NCI-H187 (cell line): ENCODE measurements at places on chromosomes 3 and 15.

DNA sequence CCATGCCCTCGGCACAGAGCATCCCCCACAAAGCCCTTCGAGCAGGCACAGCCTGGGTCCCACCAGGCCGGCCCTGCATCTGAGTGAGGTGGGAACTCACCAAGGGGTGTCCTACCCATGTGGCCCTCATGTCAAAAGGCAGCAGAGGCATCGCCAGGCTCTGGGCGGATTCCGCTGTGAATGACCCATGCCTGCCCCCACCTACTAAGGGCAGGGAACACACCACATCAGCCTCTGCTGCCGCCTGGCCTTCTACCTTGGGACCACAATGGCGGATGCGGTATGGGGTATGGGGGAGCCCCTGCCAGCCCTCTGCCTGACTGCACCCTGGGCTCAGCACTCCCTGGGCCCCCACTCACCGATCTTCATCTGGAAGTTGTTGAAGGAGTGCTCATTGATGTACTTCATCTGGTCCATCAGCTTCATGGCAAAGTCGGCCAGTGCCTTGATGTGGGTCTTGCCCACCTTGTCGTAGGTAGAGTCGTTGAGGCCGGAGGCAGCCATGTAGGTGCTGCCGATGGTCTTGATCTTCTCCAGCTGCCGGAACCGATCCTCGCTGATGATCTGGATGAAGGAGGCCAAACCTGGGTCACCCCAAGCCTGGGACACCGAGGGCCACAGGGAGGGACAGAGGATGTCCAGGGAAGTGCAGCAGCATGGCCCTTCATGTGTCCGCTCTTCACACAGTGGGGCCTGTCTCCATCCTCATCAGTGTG, 87.8 kb downstream of the SEC22A start:
- no peak for DNase-seq

- no peak for DNase-seq
Observed at GRCh38 chr3:108124337-108125152, 33.7 kb upstream of the CD47 start.

GRCh38 chr3:102712896-102713295, 278.1 kb downstream of the ZPLD1 start:
- no peak for DNase-seq

DNA sequence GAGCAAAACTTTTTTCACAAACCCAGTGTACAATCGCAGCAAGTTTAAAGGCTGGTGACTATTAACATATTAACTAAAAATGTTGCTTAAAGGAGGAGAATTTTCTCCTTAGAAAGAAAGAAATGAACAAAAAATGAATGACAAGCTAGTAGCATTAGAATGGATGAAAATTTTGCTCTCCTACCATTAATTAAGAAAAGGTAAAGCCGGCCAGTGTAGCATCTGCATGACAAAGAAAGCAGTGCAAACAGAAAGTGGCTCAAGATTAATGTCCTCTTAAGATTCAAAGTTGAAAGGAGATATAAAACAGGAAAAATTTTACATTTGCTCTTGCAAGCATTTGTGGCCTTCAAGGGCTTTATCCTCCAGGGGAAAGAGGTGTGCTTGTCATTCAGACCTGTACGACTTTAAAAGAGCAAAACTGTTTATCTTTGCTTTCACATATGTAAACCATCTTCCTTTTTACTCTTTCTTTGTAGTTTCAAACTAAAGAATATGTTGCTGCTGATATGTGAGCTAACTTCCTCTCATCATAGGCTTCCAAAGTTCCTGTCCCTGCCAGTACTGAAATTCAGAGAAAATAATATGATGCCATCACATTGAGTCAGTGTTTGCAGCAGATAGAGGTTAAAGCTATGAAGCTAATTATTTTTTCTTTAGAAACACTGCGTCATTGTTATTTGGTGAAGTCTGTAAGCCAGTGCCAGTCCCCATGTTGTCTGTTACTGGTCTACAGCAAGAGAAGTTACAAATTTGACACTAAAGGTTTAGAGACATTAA, 439.1 kb upstream of the GRM7 start:
- no peak for DNase-seq

GRCh38 chr3:98980915-98981596, 79.6 kb upstream of the DCBLD2 start:
- no peak for DNase-seq

DNA sequence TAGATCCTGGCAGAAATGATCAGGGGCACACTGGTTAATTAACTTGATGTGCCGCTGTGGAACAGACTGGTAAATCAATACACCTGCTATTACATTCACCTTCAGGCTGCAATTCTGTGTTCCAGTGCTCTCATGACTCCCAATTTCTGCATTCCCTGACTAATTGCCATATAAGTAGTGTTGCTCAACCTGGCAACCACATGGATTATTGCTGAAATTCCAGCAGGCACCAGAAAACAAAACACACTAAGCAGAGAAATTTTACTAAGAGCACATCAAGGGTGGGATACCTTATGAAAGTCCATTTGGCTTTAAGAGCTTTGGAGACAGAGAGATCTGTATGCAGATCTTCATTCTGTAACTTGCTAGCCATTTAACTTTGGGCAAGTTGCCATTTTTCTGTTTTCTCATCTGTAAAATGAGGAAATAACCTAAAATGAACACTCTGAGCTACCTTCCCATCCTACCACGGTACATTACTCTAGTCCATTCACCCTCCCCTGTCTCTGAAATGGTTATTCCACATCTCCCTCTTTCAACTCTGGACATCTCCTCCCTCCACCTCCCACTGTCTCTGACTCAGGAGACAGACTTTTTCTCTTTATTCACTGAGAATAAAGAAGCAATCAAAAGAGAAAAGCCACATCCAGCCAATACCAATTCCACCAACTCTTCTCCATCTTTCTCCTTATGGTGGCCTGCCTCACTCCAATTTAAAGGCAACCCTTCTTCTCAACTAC, 54.6 kb downstream of the STAC start:
- no peak for DNase-seq

- no peak for DNase-seq
Observed at GRCh38 chr3:178761024-178761423, 224.8 kb downstream of the KCNMB2 start.

DNA sequence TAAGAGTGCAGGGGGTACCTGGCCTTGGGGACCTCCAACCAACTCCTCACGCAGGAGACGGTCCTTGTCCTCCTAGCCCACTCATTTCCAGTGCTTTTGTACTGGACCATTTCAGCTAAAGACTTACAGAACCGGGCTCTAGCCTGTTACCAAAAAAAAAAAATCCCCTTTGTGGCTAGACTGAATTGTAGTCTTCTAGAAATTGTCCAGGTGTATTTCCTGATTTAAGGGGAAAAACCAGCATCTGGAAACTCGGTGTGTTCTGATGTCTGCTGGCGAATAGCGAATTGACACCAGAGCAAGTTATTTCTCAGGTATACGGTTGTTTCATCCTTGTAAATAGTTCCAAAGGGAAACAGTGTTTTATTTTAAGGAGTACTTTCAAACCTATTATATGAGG, 21.1 kb upstream of the MINDY4B start:
- DNase-seq, result no peak

GRCh38 chr3:128875556-128876120, 3.8 kb upstream of the ACAD9 start:
- DNase-seq, result no peak

GRCh38 chr3:135240426-135240825, 445.4 kb downstream of the EPHB1 start:
- DNase-seq, result no peak

- no peak for DNase-seq
Observed at GRCh38 chr3:133863911-133864310, 31.8 kb downstream of the RAB6B start.

GRCh38 chr15:100645671-100646070, 43.3 kb downstream of the ASB7 start:
- no peak for DNase-seq

DNA sequence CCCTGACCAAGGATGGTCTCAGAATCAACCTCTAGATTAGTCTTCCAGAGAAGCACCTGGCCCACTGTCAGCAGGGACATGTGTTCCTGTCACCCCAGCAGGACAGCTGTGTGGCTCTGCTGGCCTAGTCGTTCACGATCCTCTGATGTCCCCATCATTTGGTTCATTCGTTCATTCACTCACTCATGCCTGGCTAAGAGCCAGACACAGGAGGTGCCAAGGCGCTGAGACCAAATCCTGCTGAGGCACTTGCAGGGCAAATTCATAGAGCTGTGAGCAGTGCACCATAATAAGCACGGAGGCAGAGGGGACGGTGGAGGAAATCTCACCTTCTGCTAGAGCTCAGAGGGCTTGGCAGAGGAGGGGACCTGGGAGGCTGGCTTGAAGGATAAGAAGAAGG, 49.9 kb upstream of the FGD5 start:
- DNase-seq, result no peak

DNA sequence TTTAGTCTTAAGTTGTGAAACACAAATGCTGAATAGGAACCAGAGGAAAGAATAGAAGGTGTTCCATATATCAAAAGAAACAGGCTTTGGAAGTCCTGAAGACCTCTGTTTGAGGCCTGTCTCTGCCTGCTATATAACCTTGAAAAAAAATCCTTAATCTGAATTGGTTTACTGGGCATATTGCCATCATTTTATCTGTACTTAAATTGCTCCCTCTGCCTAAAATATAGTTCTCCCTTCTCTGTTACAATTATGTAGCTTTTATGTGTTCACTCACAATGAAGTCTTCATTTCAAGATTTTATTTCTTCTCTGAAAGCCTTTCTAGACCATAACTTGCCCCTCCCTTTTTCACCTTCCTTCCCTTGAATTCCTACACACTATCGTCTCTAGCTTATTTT, 21.2 kb downstream of the ARL13B start:
- DNase-seq, result no peak

DNA sequence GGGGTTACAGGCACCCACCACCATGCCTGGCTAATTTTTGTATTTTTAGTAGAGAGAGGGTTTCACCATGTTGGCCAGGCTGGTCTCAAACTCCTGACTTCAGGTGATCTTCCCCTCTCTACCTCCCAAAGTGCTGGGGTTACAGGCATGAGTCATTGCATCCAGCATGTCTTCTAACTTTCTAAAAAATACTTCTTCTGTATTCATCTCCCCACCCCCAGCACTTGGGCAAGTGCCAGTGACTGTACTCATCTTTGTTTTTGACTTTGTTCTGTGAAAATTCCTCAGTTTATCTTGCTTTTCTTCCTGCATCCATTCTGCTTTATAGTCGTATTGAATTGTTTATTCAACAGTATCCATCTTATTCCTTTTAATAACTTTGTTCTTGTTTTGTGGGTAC, 47.6 kb downstream of the ARIH1 start:
- DNase-seq, result no peak

- DNase-seq, result no peak
Observed at GRCh38 chr3:1252061-1252430, 159.2 kb downstream of the CNTN6 start.

- DNase-seq, result no peak
Observed at GRCh38 chr3:71723452-71724170, 1.6 kb downstream of the EIF4E3 start.

- no peak for DNase-seq
Observed at GRCh38 chr3:48219543-48219942, 3.8 kb upstream of the CAMP start.

GRCh38 chr3:87367736-87368135, 91.4 kb upstream of the POU1F1 start:
- DNase-seq, result no peak

DNA sequence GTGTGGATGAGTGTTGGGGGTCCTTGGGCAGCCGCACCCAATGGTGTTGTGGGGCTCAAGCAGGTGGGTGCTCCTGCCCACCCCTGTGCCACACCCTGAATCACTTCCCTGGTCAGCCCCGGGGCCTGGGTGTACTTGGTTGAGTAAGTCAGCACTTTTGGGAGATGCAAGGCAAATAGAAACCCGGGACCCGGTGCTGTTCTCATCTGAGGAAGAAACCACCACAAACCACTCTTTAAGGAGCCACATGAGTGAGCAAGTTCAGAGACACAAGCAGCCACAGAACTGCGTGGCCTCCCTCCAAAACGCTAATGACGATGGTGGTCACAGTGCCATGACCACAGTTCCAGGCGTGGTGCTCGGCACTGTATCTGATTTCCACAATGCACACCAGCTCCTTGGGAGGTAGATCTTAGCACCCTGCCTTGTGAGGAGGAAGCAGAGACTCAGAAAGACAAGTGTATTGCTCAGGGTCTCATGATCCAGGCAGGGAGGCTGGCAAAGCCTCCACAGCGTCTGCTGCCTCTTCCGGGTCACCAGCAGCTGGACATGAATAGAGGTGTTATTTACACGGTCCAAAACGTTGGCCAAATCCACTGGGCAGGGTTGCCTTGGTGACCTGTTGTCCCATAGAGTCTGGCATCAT, 118.2 kb upstream of the ALDH1A3 start:
- no peak for DNase-seq

GRCh38 chr3:20041197-20041780, 1.0 kb downstream of the KAT2B start:
- DNase-seq, result peak; percentile 44

DNA sequence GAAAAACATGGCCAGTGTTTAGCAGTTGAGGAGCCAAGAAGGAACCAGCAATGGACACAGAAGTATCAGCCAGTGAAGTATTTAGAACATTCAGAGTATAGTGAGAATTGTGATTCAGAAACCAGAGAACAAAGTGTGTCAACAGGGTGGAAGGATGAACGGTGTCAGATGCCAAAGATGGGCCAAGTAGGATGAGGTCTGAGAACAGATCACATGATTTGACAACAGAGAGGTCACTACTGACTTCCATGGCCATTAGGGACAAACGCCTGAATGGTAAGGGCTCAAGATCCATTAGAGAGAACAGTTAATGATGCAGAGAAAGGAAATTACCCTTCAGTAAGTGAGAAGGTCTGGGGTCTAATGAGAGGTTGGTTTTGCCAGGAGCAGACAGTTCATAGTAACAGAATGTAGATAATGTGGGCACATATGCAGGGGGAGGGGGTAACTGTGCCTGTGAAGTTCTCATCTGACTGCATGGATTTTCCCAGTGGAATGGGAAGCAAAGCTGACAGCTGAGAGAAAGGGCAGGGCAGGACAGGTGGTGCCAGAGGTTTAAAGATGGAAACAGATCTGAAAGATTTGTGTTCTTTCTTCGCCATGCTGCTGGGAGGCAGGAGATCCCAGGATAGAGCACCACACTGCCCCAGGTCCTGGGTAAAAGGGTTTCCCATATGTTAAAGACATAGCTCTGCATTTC, 4.8 kb upstream of the ACAD9 start:
- DNase-seq, result no peak

DNA sequence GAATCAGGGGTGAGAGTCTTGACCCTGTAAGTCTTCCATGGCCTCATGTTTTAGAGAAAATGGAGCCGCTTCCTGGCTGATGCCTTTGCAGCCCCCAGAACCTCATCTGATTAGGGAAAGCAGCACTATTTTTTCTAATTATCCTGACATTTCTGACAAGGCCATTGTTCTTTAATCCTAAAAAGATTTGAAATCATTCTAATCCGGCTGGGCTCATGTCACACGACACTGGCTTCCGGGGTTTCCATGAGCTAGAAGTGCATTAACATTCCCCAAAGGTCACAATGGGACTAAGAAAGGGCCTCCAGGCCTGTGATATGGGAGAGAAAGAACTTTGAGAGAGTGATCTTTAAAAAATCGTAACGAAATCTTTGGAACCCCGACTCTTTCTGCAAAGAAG, 33.1 kb downstream of the RBP2 start:
- DNase-seq, result no peak

DNA sequence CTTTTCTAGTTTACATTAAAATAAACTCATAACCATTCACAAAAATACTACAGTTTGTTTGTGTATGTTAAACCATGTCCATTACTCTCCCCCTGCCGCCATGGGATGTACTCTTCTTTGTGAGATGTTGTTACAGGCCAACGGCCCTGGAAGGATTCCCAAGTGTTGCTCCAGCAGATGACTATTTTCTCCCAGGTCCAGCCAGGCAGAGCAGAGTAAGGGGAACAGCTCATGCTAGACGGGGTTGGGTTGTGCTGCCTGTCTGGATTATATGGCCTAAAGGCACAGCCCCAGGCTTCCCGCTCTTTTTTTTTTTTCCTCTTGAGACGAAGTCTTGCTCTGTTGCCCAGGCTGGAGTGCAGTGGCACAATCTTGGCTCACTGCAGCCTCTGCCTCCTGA, 24.5 kb upstream of the SLCO2A1 start:
- DNase-seq, result no peak
